HCEC 1CT (cell line): ENCODE measurements at places on chromosomes 1 and 21.

DNA sequence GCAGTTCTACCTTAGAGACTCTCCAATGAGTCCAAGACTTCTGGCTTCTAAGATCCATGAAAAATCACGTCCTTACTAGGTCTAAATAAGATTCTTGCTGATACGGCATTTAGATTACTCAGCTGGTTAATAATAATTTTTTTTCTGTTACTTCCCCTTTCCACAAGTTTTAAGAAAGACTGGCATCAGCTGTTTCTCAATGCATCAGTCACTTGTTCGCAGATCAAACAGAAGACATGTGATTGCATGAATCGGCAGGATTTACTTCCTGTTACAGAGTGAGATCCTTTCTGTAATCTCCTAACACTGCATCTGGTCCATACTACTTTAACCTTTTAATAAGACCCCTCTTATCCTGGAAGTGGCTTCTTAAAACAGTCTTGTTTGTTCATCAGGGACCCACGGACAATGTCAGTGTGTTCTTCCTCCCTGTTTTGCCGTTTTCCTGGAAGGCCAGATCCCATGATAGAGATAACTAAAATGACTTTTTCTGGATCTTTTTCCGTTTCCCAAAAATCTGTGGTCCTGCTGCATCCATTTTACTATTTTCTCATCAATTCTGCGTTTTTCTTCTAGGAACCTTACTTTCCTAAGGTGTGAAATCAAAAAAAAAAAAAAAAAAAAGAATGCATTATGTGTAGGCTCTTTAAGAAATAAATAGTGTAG is 6.1 kb downstream of the NPL start:
- no peak for DNase-seq

DNA sequence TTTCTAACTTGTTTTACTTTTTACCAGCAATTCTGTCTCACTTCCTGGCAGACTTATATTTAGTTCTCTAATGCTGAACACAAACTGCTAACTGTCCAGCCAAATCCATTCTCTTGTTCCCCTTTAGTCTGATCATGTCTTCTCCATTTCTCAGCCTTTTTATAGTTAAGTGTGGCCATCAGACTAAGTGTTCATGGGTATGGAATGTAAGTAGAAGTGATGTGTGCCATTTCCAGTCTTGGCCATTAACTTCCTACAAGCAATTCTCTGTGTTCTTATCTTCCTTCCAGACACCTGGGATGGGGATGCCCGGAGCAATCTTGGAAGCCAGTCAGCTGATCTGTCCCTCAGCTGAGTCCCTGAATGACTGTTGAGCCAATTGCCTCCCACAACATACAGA is 165.8 kb downstream of the ST6GALNAC3 start:
- DNase-seq: no peak

- DNase-seq: no peak
Observed at GRCh38 chr1:55329091-55329490, 113.9 kb upstream of the USP24 start.

- DNase-seq: no peak
Observed at GRCh38 chr1:217717959-217718358, 86.8 kb downstream of the SPATA17 start.

DNA sequence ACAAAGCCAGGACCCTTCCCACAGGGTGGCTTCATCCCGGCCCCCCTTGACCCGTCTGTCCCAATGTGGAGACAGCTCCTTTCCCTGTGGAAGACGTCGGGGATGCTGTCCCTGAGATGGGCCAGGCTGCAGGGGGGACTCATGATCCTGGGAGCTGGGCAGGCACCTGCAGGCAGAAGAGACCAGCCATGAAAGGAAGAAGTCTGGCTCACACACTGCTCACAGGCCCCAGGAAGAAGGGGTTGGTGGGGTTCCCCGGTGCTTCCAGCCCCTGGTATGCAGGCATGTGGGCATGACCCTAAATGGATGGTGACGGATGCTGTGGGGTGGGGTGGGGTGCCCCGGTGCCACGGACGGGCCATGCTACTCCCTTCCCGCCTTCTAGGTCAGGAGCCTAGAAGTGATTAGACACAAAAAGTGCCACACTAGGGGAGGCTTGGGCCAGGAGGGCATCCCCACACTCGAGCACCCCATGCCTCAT is 8.3 kb downstream of the ACTRT2 start:
- no peak for DNase-seq

DNA sequence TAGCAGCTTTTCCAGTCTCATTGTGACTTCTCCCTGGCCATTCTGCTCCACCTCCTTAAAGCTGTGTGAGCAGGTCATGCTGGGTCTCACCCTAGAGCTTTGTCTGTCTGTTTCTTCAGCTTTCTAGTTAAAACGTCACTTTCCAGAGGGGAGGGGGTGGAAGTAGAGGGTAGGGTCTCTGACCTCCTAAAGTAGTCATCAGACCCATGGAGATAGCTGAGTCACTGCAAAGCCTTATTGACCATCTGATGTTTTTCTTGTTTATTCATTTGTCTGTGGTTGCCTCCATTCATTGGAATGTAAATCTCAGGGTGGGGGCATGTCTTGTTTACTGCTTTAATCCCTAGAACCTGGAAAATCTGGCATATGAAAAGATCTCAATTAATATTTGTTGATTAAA is 52.7 kb downstream of the ELF3 start:
- DNase-seq: no peak

GRCh38 chr21:31180256-31181081 is 142.2 kb upstream of the KRTAP19-8 start:
- DNase-seq: no peak

- no peak for DNase-seq
Observed at GRCh38 chr1:234583755-234584419, 26.1 kb downstream of the IRF2BP2 start.

DNA sequence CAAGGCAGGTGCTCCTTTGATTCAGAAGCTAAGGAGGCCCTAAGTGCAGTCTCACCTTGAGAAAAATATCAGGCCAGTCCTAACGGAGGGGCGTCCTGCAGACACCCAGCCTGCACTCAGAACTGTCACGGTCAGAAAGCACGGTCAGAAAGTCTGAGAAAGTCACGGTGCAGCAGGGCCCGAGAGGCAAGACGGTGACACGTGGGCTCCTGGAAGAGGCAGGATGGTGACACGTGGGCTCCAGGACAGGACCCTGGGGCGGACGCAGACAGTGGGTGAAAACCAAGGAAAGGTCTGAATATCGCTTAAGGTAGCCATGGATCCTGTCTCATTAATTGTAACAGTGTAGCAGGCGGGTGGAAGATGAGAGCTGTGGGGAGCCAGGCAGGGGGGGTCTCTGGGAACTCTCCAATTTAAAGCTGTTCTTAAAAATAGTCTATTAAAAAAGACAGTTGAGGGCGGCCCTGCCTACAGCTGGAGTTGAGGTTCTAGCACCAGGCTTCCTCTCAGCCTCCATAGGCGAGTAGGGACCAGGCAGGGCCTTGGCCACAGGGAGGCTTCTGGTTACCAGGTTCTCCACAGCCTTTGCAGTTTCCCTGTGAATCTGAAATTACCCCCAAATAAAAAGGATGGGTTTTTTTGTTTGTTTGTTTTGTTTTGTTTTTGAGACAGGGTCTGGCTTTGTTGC is 65.2 kb downstream of the FAAP20 start:
- no peak for DNase-seq

- no peak for DNase-seq
Observed at GRCh38 chr1:207804721-207805468, 53.0 kb downstream of the CD46 start.

DNA sequence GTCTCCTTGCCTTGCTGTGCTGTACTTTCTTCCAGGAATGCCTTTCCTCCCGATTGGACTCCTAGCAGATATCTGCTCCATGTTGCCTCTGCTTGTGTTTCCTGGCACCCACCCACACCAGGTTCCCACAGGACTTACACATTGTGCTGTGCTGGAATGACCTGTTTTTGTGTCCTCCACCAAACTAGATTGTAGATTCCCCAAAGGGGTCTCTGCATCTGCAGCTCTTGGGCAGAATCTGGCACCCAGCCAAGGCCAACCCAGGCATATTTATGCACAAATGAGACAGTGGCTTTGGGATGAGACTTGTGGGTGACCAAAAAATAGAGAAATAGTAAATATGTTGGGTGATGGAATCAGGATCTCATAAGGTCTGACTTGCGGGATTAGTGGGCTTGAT is 278.2 kb downstream of the RRAGC start:
- no peak for DNase-seq

DNA sequence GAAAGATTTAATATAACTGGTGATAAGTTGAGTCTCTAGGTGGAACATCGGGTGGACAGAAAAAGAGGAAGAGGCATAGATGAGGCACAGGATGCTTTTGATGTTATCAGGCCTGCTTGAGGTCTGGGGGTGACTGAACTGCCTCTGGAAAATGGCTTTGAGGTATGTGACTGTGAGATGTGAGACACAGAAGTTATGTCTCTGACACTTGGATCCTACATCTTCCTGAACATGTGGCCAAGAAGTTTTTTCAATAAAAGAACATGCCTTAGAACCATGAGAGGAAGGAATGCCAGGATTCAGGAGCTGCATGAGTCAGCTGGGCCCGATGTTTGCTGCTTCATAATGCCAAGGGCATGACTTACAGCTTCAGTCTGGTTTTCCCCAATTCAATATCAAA is 11.5 kb upstream of the AIM2 start:
- DNase-seq: peak; percentile 87

DNA sequence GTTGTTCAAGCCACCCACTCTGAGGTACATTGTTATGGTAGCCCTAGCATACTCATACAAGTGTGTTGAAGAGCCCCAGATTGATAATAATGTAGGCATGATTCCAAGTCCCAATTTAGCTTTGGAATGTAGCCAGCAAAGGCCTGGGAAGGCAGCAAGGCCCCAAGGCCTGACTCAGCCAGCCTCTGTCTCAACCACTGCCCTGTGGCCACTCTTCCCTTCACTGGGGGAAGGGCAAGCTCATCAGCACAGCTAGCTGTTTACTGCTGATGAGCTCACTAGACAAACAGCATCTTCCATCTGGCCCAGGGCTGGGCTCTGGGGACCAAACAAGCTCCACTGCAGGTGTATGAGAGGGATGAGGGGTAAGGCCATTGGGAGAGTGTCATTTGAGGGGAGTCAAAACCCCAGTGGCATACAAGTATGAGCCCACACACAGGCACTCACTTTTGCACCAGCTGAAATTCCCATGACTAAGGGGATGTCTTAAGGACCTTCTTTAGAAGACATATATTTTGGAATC is 2.2 kb upstream of the IRF6 start:
- DNase-seq: peak; percentile 95

DNA sequence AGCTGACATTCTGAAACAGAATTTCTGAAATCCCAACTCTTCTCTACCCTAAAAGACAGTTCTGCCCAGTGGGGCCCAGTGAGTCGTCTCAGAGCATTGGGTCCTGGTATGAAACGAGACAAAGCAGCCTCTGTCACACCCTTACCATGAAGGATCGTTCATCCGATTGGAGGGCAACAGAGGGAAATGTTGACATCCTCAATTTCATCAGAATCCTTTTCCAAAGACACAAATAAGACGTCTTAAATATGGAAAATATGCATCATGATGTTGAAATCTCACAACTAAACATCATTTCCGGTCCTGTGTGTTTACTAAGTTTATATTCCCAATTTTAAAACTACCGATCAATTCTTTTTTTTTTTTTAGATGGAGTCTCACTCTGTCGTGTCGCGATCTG is 112.1 kb upstream of the SLC45A1 start:
- DNase-seq: no peak

- DNase-seq: no peak
Observed at GRCh38 chr1:203698144-203698543, 66.8 kb upstream of the LAX1 start.
